ENCODE measurements at places on chromosomes 5 and 9.

GRCh38 chr9:109401169-109401989 lies 80.5 kb upstream of the EPB41L4B start:
- peak; percentile 57 for DNase-seq

DNA sequence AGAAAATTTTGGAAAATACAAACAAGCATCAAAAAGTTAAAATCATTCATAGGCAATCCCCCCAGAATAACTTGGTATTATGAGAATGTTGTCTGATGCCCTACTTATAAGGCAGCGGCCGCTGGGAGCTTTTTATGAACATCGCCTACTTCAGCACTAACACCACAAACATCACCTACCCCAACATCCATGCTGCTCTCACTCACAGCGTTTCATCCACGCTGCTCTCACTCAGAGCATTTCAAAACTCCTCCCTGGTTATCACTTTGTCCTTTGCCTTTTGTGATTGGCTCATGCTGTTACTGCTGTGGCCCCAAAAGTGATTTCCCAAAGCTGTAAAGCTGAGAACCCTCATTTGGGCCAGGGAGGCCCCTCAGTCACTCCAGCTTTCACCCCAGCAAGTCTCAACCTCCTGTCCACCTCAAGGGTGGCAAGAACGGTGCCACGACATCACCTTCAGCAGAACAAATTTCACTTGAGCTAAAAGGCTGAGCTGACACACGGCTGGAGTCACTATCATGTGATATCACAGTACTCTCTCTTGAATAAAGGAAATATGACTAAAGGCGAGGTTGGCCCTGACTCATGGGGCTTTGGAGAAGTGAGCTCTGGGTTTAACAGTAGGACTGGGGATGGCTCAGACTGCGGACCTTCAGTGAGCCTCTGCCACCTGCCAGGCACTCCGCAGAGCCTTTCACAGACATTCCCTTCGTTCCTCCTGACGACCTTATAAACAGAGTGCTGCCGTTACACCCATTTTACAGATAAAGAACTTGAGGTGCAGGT lies 25.2 kb downstream of the SHC3 start:
- DNase-seq = peak; percentile 97

DNA sequence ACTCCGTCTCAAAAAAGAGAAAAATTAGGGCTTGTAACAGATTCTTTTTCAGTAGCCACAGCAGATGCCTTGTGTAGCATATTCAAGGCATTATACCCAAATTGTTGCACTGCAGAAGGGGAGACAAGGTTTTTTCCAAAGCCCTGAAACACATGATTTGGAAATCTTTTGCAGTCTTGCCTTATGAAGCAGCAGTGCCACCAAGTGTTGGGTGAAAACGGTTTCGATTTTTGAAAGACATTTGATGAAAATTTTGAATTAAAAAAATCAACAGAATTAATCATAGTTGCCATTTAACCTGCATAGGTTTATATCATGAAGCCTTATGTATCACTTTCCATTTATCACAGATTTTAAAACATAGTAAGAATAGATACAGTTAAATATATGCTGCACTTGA lies 479.5 kb downstream of the TAF11L14 start:
- DNase-seq = peak; percentile 47

GRCh38 chr9:36940881-36941280 lies 93.2 kb downstream of the PAX5 start:
- no peak for DNase-seq

DNA sequence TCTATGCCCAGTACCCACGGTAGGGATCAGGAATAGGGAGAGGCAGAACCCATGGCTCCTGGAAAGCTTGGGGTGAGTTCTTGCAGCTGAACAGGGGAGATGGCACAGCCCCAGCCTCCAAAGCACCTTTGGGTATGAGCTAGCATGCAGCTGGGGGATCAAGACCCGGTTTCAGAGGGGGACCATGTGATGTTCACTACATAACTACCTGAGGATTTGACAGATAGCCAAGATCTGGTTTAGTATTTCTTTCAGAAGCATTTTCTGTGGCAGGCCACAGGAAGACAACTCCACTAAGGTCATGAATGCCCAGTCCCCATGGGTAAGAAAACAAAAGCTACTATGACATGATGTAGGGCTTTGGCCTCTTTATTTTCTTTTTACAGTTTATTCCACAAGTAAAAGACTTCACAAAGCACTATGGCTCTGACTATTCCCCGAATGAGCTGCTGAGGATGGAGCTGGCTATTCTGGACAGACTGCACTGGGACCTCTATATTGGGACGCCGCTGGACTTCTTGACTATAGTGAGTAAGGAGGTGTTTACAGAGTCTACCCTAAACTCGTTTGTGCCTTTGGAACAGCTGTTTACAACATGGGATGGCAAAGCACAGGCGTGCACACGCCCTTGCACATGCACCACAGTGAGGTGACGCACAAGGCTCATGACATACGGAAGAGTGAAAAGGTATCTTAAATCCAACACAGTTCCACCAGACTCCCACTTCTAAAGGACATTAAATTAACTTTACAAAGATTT lies 3.4 kb downstream of the CCNI2 start:
- DNase-seq = no peak

DNA sequence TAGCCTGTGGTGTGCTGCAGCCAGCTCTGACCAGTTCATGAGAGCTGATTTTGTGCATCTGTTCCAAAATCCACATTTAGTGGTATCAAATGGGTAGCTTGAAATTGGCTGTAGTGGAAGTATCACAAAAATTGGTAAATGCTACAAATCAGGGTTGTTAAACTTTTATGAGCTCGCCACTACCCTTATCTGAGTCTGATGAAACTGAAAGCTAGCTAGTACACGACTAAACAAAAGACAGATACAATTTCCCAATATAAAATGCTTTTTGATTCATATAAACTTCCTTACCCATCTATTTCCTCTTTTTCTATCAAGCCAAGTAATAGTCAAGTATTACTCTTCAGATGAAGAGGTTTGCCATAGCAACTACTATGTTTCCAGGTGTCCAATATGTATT lies 392.0 kb downstream of the TMEM161B start:
- DNase-seq = no peak

- DNase-seq = no peak
Measured at GRCh38 chr9:71333321-71333720, 211.9 kb upstream of the TRPM3 start.

DNA sequence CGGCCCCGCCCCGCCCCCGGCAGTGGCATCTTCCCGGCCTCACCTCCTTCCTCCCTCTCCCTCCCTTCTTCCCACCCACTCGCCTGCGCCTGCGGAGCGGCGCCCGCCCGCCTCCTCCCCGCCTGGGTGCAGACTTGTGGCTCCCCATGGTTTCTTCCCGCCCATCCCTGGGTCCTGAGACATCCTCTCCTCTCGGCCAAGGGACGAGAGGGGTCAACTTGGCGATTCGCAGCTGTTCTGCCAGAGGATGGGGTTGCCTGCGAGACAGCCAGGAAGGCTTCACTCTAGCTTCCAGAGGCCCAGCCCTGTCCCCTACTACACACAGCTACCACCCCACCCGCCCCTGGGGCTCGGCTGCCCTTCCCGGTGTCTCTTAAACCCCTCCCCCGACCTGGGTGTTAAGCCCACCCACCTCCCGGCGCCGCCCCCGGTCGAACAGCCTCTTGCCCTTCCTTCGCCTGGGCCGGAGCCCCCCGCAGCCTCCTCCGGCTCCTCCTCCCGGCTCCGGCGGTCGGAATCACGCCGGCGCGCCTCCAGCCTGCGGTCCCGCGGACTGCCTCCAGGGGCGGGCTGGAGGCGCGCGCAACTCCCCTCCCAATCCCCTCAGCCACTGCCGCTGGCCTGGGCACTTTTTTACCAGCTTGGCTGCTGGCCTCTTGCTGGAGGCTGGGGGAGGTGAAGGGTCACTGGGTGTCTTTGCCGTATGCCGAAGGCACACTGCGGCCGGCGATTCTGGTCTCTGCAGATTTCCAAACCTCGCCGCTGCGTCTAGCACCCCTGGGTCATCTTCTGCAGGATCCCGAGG lies 1.9 kb downstream of the JADE2 start:
- peak; percentile 83 for DNase-seq

DNA sequence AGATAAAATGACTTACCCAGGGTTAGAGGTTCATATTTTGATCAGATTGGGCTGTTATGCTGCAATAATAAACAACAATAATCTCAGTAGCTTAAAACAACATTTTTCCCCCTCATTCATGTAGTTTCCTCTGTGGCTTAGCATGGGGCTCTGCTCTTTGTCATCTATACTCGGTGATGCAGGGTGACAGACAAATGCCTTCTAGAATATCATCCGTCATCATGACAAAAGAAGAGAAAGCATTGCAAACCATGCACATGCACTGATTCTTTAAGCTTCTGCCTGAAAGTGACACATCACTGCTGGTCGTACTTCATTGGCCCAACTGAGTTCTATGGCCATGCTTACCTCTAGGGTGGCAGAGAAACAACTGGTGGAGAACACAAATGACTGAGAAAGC lies 58.8 kb upstream of the MAMDC2 start:
- no peak for DNase-seq

- no peak for DNase-seq
Measured at GRCh38 chr9:109599711-109600110, 101.6 kb upstream of the PTPN3 start.

DNA sequence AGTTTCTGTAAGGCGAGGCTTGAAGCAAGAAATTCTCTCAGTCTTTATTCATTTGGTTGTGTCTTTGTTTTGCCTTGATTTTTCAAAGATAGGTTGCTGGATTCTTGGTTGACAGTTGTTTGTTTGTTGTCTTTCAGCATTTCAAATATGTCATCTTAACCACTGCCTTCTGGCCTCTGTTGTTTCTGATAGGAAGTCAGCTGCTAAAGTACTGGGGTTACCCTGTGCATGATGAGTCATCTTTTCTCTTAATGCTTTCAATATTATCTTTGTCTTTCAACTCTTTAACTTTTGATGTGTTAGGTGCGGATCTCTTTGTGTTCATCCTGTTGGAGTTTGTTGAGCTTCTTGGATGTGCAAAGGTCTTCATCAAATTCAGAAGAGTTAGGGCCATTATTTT lies 1571.3 kb downstream of the MAT2B start:
- no peak for DNase-seq

GRCh38 chr9:33425128-33425533 lies 22.3 kb downstream of the AQP3 start:
- DNase-seq = no peak

- no peak for DNase-seq
Measured at GRCh38 chr5:157326440-157327005, 60.6 kb downstream of the CYFIP2 start.
